ENCODE measurements at places on chromosomes 1 and 21. TPM values are rescaled to one million over a fixed set of nuclear protein-coding genes. Genes with fewer than 3 reads are reported as not detected.

The LAMTOR5 gene
- 125 TPM for total RNA-seq

The DIRAS3 gene
- total RNA-seq: 3.4 TPM

- DNase-seq: no peak
These were observed 72.3 kb upstream of the LAPTM5 start for GRCh38 chr1:30829889-30830288.

- no peak for DNase-seq
These were observed 136.0 kb downstream of the PLXNA2 start for GRCh38 chr1:208108213-208108608.

- DNase-seq: no peak
These were observed 175.8 kb downstream of the ADGRL2 start for GRCh38 chr1:81976539-81976938.

- DNase-seq: peak; percentile 97
These were observed 299.4 kb upstream of the LYPLAL1 start for GRCh38 chr1:218874313-218874712.

Measured in lung microvascular endothelial cell (primary cell).